MG63 (cell line): ENCODE measurements at places on chromosomes 5 and 9. TPM values are rescaled to one million over a fixed set of nuclear protein-coding genes. Genes with fewer than 3 reads are reported as not detected.

DNA sequence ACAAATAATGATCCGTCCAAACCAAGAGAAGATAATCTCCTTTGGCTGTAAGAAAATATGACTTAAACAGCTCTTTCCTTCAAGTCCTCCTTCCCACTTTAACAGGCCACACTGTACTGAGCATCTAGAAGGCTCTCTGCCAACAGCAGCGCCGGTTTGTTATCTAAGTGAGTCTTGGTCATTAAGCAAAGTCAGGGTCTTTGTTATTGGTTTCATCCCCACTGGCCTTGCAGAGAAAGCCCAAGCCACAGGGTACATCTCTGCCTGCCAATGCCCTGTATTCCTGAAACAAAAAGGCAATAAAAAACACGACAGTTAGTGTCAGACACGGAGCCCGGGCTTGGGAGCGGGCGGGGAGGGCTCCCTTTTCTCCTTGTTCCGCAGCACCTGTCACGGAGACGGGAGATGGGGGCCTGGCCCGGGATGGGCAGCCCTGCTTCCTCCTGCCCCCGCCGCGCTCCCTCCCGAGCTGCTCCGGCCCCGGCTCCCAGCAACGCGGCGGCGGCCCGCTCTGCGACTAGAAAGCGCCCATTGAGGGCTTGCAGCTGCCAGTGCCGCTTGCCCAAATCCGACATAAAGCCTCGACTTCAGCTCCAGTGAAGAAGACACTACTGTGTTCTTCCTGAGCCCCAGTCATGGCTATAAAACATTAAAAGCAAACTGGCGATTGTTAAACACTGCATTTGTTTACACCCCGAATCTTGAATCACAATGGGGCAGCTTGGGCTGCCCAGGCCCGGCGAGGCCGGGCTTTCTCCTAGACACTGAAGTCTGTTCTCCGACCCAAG, 28.1 kb upstream of the PIK3R1 start:
- DNase-seq = no peak

GRCh38 chr5:116563736-116564308, 10.8 kb downstream of the SEMA6A start:
- DNase-seq = no peak

DNA sequence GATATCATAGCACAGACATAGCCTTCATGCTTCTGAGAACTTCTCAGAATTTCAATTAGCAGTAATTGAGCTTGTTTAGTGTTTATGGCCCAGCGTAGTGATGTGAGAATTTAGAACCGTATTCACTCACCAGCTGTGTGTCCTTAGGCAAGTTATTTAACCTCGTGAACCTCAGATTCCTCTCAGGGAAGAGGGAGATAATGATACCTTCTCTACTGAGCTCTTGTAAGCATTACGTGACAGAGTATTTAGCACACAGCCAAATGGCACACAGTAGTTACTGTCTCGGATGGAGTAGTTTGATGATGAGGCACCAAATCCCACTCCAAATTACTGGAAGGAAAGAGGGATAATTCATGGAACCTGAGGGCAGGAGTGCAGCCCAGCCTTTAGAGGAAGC, 429.3 kb downstream of the CCDC171 start:
- no peak for DNase-seq

PAIP2 gene
- total RNA-seq = 80.6 and 119 TPM in 2 replicates
